ENCODE measurements at places on chromosomes 4 and X. TPM values are rescaled to one million over a fixed set of nuclear protein-coding genes. Genes with fewer than 3 reads are reported as not detected.

VSIG1 gene
- total RNA-seq: under 0.01 TPM

GPR143 gene
- total RNA-seq: not detected

MAGED4 gene
- 17.0 TPM for total RNA-seq

ZNF674 gene
- total RNA-seq: 2.3 TPM

CPZ gene
- 2.0 TPM for total RNA-seq

KCNIP4 gene
- not detected for total RNA-seq

SYP gene
- 0.37 TPM for total RNA-seq

CLTRN gene
- total RNA-seq: 0.20 TPM
